CD4-positive, alpha-beta T cell treated with Interleukin-6 at 100 ng/mL for 8 hours (primary cell): ENCODE measurements at places on chromosomes 12 and 14.
A peak's percentile ranks its signal among the peaks of the same experiment; 100 is the strongest.

DNA sequence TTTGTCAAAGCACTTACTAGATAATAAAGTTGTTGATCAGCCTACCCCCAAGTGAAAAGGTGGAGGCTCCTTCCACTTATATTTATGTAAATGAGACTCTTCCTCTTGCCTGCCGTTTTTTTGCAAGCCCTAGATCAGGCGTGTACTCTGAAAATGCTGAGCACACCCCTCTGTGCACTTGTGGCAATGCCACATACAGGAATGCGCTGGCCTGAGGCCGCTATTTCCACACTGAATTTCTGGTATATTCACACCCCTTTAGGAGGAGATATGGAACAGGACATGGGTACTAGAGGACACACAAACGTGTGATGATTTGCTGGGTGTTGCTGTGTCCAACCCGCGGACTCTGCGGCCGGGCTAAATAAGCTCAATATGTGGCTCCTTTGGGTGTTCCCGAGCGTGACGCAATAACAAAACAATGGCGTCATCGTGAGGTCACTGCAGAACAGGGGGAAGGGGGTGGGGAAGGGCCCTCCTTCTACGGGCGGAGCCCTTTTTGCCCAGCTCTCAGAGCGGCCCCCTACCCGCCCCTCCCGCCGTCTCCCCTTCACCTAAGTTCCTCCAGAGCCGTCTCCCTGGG lies 554 bp upstream of the TSPAN31 start:
- no peak for DNase-seq

- no peak for DNase-seq
Observed at GRCh38 chr12:80412343-80412953, 31.6 kb upstream of the PTPRQ start.

DNA sequence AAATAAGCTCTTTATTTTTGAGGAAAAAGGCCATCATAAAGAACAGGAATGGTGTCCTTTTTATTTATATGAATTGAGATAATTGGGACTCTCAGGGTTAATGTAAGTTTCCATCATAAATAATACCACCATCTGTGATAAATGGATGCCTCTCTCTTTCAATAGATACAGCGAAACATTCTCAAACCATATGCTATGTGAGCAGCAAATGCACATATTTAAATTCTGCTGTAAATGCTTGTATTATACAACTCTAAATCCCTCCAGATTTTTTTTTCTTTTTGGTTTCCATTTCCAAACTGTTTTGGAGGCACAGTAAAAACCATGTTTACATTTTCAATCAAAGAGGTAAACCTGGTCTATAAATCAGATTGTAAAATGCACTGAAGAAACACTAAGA lies 132.3 kb downstream of the TMEM132C start:
- no peak for DNase-seq

GRCh38 chr12:12628013-12628412 lies 16.3 kb downstream of the CREBL2 start:
- no peak for DNase-seq

DNA sequence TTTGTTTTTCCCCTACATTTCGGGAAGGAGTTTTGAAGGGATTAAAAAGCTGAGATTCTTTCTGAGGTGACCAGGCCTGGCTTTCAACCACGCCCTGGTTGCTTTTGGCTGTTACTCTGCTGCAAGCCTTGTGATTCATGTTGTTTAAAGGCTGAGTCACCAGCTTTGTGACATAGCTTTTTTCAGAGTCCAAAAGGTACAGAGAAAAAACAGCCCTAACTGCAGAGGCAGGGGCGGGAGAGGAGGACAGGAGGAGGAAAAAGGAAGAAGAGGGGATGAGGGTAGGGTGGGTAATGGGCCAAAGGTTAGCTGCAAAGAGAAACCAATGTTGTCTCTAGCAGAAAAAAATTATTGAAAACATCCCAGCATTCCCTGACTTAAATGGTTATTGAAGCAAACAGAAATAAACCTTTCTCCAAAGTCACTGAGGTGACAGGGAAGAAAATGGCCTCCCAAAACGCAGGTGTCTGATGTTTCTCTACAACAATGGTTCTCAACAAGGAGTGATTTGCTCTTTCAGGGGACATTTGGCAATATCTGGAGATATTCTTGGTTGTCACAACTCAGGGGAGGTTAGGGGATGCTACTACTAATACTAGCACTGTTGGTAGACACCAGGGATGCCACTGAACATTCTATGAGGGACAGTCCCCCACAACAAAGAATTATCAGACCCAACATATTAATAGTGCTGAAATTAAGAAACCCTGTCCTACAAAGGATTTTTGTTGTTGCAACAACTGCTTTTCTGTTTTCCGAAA lies 2.1 kb upstream of the UBC start:
- peak; percentile 55 for DNase-seq

DNA sequence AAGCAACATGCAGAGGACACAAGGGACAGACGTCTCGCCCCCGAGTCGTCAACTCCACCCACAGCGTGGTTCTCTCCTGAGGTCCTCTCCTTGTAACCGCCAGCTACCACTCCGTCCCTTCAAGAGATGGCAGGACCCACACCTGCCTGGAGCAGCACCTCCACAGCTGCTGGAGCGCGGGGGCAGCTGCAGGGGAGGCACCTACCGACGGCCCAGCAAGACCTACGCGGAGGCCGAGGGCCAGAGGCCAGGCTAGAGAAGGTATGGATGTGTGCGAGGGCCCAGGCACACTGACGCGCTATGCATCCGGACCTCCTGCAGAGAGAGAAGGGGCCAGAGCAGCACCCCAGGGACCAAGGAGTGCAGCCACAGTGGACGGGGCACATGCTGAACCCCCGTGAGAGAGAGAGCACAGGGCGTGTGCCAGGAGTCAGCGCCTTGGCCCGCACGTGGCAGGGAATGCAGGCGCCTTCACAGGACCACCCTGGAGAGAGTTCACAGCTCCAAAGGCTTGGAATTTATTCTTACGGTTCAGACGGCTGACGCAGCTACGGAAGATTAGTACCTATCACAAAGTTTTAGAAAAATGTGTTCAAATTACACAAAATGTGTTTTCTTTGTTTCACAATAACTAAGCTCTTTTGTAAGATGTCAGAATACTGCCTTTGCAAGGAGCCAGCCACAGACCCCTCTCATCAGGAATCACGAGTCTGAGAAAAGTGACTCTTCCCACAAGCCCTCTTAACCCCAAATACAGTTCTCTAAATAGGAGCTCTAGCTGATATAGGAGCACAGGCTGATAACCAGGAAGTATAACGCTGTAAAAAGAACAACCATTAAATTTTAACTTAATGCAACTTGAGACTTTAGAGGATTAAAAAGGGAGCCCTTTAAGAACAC lies 36.8 kb downstream of the CDC42BPB start:
- DNase-seq, result no peak

GRCh38 chr14:31124197-31124596 lies 83.4 kb downstream of the HECTD1 start:
- peak; percentile 63 for DNase-seq

- no peak for DNase-seq
Observed at GRCh38 chr14:101183376-101184103, 280.0 kb upstream of the RTL1 start.

DNA sequence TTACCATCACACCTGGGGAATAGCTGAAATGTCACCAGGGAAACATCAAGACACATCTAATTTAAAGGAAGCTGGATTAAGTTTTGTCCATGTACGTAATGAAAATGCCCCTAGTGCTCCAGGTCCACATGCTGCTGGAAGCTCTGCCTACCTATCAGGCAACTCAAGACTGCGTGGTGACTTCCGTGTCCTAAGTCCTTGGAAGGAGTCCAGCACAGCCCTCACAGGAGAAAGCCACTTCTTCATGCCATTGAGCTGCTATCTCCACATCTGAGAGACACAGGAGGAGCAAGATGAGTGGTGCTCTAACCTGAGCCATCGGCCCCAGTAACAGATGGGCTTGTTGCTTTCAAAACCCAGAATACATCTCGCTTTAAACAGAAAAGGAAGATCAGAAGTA lies 316.4 kb downstream of the DPF3 start:
- no peak for DNase-seq

DNA sequence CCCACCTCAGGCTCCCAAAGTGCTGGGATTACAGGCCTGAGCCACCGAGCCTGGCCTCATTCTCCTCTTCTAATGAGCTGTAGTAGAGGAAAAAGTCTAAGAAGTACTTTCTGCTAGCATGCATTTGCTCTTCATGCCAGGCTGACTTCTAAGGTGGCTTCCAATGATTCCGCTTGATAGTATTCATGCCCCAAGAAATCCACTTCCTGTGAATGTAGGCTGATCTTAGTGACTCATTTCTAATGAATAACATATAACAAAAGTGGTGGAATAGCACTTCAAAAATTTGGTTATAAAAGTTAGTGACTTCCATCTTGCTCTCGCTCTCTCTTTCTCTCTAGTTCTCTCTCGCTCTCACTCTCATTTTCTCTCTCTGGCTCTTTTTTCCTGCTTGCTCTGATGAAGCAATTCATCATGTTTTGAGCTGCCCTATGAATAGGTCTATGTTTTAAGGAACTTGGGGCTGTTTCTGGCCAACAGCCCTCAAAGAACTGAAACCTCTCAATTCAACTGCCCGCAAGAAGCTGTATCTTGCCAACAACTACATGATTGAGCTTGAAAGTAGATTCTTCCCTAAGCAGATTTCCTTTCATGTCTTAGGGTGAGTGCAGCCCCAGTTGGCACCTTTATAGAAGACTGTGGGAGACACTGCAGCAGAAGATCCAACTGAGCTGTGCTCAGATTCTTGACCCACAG lies 282.9 kb downstream of the RMST start:
- no peak for DNase-seq

DNA sequence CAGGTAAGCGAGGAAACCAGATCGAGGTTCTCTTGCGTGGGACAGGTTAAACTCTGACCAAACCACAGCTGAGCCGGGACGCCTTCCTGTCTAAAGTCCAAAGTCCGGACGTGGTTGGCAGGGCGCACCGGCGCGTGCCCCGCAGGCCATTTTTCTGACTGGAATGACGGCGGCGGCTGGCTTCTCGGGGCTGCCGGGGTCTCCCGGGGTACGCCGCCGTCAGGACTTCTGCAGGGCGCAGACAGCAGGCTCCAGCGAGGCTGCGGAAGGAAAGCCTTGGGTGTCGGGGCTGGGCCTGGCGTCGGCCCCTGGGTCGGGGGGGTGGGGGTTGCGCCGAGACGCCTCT lies 32.8 kb downstream of the MIA2 start:
- no peak for DNase-seq

GRCh38 chr12:50100561-50100960 lies 3.2 kb upstream of the GPD1 start:
- no peak for DNase-seq

GRCh38 chr14:32073537-32074189 lies 3.4 kb upstream of the ARHGAP5 start:
- peak; percentile 79 for DNase-seq

- no peak for DNase-seq
Observed at GRCh38 chr12:32240162-32240561, 133.5 kb downstream of the BICD1 start.

- no peak for DNase-seq
Observed at GRCh38 chr12:123967121-123967586, 5.5 kb downstream of the CCDC92 start.

GRCh38 chr12:32598688-32599087 lies 80.4 kb upstream of the DNM1L start:
- no peak for DNase-seq

DNA sequence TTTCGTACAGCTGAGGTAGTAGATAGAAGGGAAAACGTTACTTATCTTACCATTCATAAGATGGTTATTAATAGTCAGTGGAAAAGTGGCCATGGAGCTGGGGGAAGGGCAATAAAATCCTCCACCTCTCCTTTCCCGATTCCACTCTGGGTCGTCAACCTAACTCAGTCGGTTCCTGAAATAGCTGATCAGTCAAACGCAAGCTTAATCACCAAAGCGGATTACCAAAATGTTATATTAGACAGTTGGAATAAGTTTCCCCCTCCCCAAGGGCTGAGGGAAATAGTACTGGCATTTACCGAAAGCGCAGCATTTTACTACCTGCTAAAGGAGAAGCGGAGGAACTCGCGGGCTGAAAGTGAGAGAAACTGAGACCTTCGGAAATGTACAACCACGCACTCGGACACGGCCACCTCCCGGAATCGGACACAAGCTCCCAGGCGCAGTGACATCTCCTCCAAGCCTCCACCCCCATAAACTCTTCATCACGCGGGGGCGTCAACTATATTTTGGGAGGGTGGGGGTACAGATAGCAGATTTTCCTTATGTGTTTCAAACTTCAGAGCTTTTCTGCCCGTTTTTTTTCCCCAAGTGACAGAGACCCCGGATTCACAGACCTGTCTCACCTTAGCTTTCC lies 1.2 kb downstream of the PPM1H start:
- DNase-seq, result no peak

DNA sequence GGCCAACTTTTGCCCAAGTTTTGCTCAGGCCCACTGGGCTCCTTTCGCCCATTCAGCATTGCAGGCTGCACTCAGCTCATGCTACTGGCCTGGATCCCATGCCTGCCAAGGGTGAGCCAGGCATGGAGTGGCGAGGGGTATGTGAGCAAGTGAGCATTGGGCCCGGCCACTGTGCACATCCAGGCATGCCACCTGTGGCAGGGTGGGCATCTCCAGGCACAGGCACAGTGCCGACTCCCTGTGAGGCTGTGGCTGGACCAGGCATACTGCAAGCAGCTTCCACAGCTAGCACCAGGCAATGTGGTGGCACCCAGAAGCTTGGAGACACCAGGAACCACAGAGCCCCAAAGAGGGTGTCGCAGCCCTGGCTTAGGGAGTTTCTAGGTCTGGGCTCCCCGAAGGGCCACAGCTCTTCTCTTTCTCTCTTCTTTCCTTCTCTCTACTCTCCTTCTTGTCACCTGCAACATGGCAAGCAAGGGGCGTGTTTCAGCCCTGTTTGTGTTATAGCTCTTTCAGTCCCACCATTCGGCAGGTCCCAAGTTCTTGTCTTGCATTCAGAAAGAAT lies 15.6 kb downstream of the FAM186A start:
- DNase-seq, result no peak

- DNase-seq, result no peak
Observed at GRCh38 chr14:94170136-94170535, 4.0 kb upstream of the PPP4R4 start.

- DNase-seq, result no peak
Observed at GRCh38 chr12:116319898-116320621, 42.6 kb upstream of the MED13L start.

DNA sequence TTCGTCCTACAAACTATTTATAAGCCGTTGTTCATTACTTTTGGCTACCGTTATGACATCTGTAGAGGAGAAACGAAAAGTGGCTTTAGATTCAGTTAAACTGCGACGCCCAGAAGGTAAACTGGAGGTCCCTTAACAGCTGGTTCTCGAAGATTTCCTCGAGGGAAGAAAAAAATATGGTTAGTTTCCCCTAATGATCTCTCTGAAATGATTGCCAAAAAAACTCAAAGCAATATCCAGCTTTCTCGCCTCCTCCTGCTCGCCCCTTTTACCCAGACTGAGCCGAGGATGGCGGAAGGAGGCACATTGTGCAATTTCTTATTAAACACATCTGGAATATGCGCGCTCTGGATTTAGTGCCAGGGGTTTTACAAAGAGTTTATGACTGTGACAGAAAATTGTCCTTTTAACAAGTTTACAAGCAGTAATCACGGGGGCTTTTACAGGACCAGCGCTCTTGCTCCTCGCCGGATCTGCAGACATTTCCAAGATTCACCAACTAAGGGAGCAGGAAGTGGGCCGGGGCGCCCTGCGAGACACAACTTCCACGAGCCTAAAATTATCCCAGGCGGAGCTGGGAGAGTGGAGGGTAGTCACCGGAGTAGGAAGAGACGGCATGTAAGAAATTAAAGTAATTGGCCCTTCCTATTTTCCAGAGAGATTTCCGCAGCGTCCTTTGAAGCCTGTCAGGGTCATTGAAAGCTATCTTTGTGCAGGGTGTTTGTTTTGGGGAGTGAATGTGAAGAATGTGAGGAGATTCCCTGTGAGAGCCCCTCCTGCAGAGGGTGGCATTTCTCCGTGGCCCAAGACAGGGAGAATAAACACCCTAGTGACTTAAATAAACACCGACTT lies 5.6 kb downstream of the SIX1 start:
- DNase-seq, result no peak

- DNase-seq, result no peak
Observed at GRCh38 chr12:102167821-102168604, 29.6 kb downstream of the PMCH start.
